ENCODE measurements at places on chromosomes 12 and 14.

DNA sequence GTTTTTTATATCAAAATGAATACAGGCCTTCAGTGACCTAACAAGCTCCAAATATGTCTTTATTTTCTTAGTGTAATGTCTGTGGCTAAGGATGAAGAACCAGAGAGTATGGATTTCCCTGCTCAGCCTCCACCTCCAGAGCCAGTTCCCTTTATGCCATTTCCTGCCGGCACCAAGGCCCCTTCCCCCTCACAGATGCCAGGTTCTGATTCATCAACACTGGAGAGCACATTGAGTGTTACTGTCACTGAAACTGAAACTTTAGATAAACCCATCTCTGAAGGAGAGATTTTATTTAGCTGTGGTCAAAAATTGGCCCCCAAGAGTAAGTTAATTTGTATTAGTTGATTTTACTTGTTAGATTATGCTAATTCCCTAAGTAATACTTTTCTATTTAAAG, 61.0 kb downstream of the KIAA0586 start:
- DNase-seq = no peak

DNA sequence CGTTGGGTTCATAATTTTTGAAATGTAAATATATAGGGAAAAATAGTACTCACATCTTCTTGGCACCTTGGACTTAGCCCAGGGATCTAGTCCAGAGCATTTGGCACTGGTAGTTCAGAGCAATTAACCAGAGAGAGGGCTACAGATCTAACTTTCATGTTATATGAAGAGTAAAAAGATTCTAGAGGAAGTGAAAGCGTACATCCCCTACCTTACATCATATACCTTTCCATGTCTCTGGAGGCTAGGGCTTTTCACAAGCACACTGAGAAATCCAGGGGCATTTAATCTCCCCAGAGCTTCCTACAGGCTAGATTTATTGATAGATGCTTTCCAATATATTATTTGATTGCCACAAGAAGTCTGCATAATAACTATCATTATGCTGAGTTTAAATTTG, 687.5 kb upstream of the FBXO33 start:
- DNase-seq = no peak

DNA sequence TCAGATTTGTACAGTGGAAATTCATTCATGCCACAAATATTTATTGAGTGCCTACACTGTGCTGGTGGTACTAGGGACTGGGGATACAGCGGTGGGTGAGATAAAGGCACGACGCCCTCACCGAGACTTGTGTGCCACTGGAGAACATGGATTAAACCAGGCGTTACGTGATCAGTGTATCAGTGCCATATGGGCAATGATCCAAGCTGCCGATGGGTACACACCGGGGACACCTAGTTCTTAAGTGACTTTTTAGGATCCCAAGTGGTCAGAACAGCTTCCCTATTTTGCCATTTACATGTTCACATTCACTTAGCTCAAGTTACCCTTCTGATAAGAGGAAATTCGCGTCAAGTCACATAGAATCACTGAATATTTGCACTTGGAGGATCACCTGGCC, 236.7 kb downstream of the CACNA1C start:
- no peak for DNase-seq

DNA sequence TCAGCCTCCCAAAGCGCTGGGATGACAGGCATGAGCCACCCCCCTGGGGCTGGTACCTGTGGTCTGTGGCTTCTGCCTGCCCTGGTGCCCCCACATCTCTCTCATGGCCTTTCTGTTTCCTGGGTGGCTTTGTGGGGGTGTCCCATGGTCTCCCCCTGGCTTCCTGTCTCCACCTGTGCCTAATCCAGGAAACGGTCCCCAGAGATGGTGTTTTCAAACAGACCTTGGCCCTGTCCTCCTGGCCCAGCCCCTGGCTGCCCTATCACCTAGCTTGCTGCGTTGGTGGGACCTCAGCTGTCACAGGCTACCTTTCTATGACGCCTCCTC, 18.1 kb downstream of the MEG3 start:
- DNase-seq = no peak

DNA sequence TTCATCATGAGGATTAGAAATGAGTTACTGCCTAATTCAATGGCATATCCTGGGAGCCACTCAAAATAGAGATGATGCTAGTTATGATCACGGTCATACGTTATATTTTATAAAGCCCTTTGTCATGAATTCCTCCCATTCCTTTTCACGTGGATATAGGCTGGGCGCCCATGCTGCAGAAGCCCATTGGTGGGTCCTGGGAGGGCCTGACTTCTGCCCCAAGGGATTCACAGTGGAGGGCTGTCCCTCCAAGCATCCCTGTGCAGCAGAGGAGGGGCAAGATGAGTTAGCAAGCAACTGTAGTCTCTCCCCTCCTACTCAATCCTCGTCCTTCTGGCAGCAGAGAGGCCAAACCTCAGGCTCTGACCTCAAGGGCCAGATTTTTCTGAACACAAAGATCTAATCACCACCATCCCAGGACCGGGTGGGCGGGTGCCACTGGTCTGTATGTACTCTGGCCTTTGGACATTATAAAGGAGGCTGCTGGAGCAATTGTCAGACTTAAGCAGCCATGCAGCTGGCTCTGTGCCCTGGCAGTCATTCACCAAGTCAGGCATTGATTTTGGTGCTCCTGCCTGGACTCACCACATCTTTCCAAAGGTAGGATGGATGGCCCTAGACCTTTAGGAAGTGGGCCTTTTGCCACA, 8.6 kb downstream of the GLTP start:
- no peak for DNase-seq

GRCh38 chr14:83463500-83464098, 1929.9 kb upstream of the SEL1L start:
- DNase-seq = no peak

- no peak for DNase-seq
These were observed 28.6 kb downstream of the NEK9 start for GRCh38 chr14:75098212-75098611.

DNA sequence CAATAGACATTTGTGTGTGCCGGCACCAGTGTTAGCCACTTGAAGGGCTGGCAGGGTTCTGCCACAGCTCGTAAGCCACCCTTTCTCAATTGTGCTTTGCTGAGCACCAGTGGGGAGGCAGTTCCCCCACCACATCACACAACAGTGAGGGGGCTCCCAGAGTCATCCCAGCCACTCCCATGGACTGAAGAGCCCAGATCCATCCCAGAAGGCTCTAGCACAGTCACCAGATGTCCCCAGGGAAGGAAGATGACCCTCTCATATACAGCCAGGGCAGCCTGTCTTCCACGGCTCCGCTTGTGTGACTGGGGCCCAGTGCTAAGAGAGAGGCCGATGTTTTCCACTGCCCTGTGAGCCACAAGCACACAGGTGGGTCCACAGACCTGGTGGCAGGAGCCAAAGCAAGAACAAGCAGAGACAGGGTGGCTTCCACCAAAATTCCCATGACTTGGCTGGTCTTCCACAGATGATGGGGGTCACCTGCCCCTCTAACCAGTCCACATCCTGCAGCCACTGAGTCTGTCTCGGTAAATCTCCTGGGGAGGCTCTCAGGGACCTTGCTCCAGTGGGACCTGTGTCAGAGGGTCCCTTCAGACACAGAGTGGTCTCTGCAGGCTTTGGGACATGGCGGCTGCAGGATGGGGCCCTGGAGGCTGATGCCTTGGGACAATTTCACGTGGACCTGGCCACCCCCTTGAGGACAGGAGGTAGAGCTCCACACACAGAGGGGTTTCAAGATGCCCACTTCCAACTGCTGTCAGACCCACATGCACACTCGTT, 71.9 kb upstream of the DDX11 start:
- DNase-seq = no peak

DNA sequence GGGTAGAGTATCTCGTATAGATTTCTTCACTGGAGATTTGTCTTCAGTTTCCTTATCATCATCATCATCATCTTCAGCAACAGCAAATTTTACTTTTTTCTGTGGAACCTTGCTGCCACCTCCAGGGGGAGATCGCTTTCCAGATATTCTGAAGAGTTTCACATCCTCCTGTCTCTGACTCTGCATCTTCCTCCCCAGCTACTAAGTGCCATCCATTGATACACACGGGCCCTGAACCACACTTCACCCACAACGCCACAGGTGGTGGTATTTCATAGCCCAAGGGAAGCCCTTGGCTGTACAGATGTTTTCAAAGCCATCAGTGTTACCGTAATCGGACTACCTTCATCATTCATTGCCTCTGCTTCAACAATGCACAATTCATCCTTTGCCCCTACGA, 82.2 kb downstream of the PPP2R5C start:
- DNase-seq = no peak

- no peak for DNase-seq
These were observed 113.6 kb downstream of the SYNE2 start for GRCh38 chr14:63966407-63966806.

- DNase-seq = no peak
These were observed 150.4 kb upstream of the TMEM132C start for GRCh38 chr12:128116537-128116936.

DNA sequence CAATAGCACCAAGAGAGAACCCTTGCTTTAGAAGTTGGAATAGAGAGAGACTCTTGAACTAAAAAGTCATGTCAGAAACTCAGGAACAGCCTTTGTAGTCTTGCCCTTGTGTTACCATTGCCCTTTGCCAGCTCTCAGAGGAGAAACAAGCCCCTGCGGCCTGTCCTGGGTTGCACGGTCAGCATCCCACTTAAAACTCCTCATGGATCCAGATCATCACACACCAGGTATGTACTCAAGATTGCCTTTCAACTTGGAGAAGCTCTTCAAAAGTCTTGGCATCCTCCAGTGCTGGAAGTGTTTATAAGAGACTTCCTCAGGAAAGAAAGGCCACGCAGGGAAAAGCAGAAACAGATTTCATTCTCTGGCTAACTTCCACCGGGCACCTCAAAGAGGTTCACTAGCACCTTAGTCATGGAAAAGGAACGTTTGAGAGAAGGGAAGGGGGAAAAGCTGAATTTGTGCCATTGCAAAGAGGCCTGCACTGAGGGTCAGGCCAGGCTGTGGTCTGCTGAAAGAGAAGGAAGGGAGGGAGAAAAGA, 594.2 kb downstream of the MED13L start:
- DNase-seq = no peak

All from substantia nigra (tissue), 51 donors.